ENCODE measurements at places on chromosomes 4 and X.
A peak's percentile ranks its signal among the peaks of the same experiment; 100 is the strongest.

DNA sequence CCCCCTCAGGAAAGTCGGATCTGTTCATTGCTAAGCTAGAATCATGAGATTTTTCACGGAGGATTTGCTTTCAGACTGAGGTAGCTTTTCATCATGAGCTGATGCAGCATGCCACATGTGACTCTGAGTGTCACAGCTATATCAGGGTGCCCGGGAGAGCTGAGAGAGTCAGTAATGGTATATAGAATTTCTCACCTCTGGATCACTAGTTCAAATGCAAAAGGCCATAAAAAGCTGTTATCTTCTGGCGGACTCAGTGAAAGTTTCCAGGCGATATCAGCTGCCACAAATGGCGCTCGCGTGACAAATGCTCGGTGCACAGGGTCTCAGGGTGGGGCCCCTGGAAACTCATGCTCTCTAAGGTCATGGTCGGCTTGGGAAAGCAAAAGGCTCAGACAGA, 150.1 kb downstream of the DHX15 start:
- DNase-seq, result no peak

GRCh38 chr4:144644368-144645101, 1.4 kb upstream of the HHIP start:
- DNase-seq, result no peak

DNA sequence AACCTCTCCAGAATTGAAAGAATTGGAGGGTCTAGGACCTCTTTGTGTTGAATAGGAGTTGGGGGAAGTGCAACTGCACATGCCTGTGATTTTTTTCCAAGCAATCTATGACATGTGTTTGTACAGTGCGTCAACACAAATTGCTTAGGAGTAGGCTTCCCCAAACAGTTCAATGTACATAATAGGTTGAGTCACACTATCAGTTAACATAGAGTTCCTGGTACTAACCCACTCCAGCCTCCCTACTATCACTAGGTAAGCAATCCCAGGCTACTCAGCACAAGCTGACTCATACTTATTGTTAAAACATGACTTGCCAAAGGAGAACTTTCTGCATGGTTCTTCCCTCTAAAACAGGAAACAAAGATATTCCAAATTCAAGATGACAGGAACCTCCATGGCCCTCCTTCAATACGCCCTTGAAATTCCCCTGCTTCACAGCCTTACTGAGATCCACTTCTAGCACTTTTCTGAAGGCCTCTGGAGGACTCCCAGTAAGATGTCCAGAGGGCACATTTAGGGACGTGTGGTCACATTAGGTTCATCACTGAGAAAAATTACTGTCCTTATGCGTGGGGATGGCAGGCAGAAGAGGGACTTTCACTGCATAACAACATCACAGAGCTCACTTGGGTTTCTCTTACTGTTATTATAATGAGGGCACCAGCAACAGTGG, 8.4 kb upstream of the VSIG1 start:
- peak; percentile 54 for DNase-seq

- DNase-seq, result peak; percentile 38
Measured at GRCh38 chrX:130170752-130171445, 863 bp upstream of the RAB33A start.

DNA sequence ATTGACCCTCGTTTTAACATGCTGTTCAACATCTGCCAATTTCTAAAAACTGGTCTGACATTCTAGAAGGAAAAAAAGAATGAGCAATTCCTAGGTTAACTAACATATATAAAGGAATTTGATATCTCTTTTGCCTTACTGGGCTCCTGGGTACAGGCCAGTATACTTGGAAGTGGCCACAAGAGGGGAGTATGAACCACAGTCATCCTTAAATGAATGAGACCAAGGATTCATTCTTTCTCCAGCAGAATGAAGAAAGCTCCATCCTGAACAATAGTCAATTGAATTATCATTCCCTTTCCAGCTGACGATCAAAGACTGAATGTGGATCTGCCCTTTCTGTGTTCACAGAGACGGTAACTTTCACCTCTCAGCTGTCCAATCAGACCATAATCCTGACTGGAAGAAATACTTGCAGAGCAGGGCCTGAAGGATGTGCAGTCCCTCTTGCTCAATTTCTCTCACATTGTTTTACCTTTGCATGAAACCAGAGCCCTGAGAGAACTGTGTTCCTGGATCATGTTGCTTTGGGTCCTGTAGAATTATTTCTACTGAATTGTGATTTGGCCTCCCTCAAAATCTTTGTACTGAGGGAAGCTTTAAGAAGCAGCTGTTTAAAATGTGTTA, 14.8 kb upstream of the SPARCL1 start:
- DNase-seq, result peak; percentile 75

GRCh38 chrX:102765809-102766208, 45.3 kb downstream of the GPRASP3 start:
- DNase-seq, result peak; percentile 35

DNA sequence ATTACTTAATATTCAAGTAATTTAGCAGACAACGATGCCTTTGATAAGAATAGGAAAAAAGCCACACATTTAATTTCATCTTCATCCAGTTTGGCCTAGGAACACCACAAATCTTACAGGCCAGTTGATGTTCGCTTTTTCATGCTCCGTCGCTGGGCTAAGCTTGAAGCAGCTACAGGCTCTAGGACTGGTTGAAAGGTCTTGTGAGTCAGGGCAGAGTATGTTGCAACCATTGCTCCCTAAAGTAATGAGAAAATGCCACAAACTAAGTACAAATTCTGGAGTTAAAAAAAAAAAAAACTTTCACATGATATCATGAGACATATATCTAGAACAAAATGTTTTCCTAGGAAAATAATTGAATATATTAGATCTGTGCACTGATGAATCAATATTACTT, 123.8 kb downstream of the RPS6KA6 start:
- DNase-seq, result no peak

- no peak for DNase-seq
Measured at GRCh38 chr4:57448901-57449300, 338.7 kb upstream of the IGFBP7 start.

GRCh38 chr4:116880625-116881024, 204.8 kb downstream of the TRAM1L1 start:
- no peak for DNase-seq

- DNase-seq, result no peak
Measured at GRCh38 chrX:130874751-130875150, 28.3 kb downstream of the ENOX2 start.

DNA sequence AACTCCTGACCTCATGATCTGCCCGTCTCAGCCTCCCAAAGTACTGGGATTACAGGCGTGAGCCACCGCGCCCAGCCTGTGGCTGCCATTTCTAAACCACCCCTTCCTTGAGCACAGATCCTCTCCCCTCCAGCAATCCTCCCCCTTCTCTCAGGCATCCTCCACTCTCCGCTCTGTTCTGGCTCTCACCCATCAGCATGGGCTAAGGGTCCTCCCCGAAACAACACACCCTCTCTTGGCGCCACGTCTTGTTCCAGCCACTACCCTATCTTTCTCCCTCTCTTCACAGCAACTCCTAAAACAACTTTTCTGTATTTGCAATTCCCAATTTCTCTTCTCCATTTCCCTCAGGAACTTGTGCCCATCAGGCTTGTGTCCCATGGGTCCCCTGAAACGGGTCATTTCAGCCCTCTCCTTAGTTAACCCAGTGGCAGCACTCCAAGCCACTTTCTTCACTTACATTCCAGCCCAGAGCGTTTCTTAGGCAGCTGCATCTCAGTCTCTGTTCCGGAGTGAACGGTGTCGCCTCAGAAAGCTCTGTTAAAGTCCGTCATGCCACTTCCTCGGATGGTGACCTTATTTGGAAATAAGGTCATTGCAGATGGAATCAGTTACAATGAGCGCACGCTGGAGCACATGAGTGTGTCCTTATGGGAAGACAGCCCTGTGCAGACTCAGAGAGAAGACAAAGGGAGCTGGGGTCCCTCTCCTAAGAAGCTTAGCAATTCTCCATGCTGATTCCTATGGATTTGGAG, 28.3 kb upstream of the CLDN24 start:
- no peak for DNase-seq

DNA sequence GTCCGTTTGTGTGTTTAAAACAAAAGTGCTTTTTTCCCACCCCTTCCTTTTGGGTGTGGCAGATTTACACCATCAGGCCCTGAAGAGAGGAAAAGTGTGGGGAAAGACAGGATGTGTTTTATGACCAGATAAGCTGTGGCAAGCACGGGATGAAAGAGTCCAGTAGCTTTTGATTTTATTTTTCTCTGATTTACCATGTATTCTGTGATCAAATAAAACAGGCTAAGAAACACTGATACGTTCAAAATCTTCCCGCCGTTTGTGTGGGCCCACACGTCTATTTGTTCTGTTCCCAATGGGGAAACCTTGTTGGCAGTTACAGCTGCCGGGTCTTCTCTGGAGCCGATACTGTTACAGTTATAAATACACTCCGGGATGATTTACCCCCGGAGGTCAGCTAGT, 10.8 kb downstream of the LRP2BP start:
- no peak for DNase-seq

GRCh38 chr4:151175754-151176631, 76.6 kb downstream of the RPS3A start:
- no peak for DNase-seq

- no peak for DNase-seq
Measured at GRCh38 chr4:168021666-168022065, 70.7 kb upstream of the ANXA10 start.

DNA sequence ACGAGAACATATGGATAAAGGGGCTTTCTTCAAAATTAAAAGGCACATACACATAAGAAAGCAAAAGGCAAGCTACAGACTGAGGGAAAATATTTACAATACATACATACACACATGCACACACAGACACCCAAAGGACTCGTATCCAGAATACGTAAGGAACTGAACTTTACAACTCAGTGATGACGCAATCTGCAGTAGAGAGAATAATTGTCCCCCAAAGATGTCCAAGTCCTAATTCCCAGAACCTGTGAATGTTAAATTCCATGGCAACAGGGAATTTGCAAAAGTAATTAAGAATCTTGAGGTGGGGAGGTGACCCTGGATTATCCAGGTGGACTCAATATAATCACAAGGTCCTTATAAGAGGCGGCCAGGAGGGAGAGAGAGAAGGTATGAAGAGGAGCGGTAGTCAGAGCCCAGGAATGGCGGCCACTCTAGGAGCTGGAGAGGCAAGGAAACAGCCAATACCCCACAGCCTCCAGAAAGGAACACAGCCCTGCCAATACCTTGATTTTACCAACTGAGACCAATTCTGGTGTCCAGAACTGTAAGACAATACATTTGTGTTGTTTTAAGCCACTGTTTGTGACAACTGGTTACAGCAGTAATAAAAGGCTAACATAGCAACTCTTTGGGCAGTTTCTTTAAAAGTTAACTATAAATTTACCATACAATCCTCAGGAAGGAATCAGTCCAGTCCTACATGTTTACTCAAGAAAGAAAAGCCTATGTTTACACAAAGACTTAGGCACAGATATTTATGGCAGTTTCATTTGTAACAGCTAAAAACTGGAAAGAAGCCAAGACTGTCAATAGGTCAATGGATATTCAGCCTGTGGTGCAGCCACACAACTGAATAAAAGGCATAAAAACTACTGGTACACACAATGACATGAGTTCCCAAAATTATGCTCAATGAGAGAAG, 27.3 kb upstream of the STS start:
- DNase-seq, result peak; percentile 39

GRCh38 chr4:11183356-11183740, 245.3 kb downstream of the HS3ST1 start:
- peak; percentile 8 for DNase-seq

GRCh38 chr4:111494471-111494870, 650.8 kb upstream of the FAM241A start:
- peak; percentile 51 for DNase-seq

DNA sequence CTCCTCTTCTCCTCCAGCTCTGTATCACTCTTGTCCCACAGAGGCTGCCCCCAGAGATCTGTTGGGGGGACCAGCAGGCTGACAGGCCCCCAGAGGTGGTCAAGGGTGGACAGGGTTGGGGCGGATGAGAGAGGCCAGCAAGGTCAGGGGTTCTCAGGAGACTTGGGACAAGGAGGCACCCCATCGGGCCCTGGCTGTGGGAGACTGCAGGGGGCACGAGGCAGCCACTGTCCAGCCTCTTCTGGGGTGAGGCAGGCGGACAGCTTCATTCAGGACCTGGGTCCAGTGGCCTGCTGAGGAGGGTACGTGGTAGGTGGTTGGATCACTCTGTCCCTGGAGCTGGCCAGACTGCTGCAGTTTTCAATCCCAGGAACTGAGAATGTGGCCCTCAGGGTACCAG, 24.6 kb downstream of the ETDB start:
- DNase-seq, result no peak

- DNase-seq, result no peak
Measured at GRCh38 chr4:45518832-45519231, 605.0 kb downstream of the GABRG1 start.

GRCh38 chr4:2276581-2277325, 14.8 kb upstream of the MXD4 start:
- DNase-seq, result no peak

- DNase-seq, result no peak
Measured at GRCh38 chr4:168656946-168657473, 160.2 kb downstream of the PALLD start.

Data from astrocyte of the hippocampus (primary cell).